ENCODE measurements at places on chromosomes 2 and 18. TPM values are rescaled to one million over a fixed set of nuclear protein-coding genes. Genes with fewer than 3 reads are reported as not detected.

SPR gene
- polyA plus RNA-seq, result 36.1 TPM

AKAIN1 gene
- polyA plus RNA-seq, result not detected

DNA sequence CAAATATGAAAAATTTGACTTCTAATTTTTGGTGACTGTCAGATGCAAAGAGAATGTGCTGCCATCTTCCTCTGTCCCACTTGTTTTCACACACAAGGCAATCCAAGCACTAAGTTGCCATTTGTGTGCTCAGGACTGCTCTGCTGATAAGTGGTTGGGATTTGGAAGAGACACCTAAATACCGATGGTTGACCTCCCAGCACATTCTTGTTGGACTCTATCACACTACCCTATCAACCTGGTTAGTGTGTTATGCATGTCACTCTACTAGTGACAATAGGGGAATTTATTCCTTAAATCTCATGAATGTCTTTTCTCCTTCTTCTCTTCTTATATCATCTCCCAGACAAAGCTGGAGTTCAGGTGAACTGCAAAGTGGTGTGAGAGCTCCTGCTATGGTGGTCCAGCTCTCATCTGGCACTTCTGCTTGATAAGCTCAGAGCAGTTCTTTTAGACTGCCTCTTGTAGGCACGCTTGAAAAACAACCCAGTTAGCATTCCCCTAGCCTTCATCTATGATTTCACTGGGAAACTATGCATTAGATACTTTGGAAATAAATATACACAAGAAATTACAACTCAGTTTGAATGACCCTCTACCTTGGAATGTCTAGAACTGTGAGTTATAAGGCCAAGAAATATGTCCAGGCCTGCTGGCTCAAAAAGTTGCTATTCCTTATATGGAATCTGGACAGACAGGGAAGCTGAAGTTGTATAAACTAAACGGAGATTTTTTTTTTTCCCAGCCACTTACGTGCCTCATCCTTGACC is 404.8 kb downstream of the MEIS1 start:
- DNase-seq, result peak; percentile 99

- no peak for DNase-seq
Measured at GRCh38 chr18:1483385-1483784, 578.7 kb downstream of the ADCYAP1 start.

DNA sequence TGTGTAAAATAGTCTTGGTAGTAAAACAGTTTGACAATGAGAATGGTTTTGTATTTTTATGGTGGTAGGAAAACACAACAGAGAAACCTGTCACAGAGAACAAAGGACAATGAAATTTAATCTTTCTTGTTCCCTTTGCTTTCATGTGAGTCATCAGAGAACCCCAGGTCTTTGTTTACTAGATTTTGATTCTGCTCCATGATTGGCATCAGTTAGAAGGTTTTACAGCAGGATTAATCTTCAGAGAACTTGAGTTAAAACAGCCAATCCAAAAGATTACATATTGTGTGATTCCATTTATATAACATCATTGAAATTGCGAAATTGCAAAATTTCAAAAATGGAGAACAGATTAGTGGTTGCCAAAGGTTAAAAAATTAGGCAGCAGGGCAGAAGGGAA is 2.5 kb downstream of the APLF start:
- no peak for DNase-seq
